ENCODE measurements at places on chromosomes 3 and 15.

DNA sequence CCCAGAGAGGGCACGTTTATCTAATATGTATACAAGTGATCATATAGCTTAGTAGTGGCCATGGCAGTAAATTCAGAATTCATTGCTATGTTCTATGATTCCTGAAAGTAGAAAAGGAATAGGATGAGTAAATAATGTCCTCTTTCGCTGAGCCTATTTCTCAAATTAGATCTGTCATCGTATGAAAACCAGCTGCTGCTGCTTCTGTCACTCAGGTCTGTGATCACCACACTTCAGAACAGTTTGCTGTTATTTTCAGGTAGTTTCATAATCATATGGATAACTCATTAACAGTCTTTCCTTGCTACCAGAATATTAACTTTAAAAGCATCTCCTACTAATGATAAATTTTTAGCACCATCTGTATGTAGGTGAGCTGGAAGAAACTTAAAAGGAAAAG is 289.1 kb upstream of the AZI2 start:
- no peak for DNase-seq

GRCh38 chr3:68764554-68764953 is 167.8 kb downstream of the TAFA4 start:
- no peak for DNase-seq

DNA sequence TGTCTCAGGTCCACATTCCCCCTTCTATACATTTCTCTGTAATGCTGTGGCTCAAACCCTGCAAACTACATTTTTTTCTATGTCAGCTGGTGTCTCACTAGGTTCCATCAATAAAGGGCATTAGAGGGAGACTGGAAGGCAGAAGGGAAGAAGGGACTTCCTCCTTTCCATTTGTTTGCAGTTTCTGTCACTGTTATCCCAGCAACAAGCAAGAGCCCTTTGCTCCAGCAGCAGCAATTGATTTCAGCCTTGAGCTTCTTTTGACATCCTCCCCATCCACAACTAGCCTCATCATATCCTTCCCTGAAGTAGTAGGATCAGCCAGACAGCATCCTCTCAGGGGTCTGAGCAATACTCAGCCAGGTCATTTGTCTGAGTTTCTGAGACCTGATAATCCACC is 5.3 kb upstream of the NCK1 start:
- DNase-seq: no peak

DNA sequence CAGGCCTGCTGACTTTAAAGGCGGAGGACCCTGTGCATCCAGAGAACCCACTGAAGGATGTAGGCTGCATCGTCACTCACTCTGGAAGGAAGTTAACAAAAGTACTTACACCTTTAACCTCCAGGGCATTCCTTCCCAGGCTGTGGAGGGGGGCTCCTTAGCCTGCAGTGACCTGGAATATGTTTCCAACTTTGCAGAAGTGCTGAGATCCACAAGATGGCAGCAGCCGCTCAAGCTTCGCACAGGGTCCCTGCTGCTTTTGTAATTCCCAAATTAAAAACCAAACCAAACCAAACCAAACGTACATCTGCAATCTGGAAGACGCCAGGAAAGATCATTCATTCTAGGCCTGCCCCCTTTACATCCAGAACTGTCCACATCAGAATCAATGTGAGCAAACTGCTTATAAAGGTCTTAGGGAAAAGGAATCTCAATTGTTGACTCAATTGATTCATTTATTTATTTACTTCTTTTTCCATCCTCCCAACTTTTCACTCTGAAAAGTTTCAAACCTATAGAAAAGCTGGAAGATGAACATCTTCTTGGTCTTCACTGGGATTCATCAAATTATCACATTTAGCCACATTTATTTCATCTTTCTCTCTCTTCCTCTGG is 70.5 kb upstream of the KLHL25 start:
- DNase-seq: peak; percentile 37

DNA sequence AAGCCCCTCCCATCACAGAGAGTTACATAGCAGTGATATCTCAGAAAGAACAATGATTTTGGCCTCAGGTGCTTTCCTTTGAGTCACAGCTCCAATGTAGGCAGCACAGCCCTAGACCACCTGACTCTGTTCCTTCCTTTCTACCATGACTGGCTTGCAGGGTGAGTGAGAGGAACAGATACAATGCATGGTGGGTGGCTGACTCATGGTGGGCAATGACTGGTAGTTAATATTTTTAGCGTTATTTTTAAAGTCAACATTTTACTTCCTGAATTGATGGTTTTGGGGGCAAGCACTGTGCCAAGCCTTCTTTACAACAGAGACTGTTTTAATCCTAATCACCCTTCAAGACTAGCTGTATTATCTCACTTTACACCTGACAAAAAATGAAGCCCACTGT is 32.8 kb upstream of the ST3GAL6 start:
- DNase-seq: no peak

DNA sequence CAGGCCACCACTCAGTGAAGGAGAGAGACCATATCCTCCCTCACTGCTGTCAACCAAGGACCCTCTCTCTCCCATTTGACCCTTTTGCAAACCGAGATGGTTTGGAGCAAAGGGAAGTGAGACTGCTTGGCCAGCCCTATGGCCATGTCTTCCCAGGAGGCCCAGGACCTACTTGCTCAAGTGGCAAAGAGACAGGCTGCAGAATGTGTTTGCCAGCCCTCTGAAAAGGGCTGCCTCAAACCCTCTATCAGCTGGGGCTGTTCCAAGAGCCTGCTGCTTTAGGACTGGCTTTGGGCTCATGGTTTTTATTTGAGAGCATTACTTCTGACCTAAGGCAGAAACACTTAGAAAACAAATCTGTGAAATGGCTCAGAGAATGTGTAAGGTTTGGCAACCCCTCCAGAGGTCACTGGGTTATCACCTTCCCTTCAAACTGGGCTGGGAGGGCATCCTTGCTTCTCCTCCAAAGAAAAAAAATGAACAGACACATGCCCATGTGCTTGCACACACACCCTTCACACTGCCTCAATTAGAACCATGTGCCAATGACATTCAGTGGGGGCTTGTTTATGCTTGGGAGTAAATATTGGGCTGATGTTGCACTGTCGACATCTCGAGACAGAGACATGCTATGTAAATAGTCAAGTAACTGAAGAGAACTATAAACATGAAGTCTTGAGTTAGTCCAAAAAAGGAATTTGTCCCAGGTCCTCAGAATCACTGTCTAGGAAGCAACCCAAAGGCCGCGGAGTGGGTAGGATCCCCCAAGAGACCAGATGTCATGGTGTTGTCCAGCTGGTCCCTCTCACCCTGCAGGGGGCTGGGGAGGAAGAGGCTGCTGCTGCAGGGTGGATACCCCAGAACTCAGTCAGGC is 49.8 kb upstream of the CTDSPL start:
- DNase-seq: no peak

GRCh38 chr3:152729906-152730305 is 105.0 kb upstream of the P2RY1 start:
- no peak for DNase-seq

- DNase-seq: peak; percentile 17
These were observed 570 bp downstream of the PCNP start for GRCh38 chr3:101574388-101575112.

DNA sequence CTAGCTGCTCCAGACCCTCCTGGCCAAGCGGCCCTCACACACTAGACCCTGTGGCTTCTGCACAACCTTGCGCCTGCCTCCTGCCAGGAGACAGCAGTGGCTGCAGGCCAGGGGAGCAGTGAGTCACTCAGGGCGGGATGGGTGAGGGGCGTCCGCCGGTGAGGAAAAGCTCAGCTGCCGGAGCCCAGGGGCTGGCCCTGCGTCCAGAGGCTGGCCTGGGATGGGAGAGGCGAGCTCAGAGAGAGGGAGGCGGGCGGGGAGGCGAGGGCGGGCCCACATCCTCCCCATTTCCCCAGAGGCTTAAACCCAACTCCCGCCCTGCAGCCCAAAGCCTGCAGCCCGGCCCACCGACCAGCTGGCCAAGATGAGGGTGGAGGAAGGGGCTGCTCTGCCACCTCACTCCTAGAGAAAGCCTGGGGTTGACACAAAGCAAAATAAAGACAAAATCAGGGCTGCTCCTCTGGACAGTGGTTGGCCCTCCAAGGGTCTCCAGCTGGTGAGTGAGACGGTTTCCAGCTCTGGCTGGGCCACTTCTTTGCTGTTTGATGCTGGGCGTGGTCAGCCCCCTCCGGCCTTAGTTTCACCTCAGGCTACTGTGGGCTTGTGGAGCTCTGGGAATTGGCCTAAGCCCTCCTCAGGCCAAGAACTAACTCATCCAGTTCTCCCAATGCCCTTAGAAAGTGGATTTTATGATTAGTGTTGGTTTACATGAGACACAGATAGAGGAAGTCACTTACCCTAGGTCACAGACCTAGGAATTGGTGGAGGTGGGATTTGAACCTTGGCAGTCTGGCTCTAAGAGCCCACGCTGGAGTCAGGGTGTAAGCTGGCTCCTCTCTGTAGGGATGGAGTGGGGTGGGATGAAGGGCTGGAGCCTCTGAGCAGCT is 50.6 kb downstream of the IQSEC1 start:
- no peak for DNase-seq

DNA sequence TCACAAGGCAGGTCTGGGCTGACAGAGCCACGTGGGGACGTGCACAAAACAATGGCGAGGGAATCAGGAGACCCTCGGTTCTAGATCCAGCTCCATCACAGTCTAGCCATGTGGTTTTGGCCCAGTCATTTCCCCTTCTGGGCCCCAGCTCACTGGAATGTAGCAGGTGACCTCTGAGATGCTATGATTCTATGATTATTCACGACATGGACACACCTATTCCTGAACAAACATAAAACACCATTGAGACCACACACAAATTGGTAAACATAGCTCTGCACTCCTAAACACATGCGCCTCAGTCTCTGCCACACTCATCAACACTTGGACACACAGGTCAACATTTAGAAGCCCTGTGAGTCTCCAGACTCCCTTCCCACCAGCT is 9.0 kb downstream of the IGDCC4 start:
- DNase-seq: no peak

DNA sequence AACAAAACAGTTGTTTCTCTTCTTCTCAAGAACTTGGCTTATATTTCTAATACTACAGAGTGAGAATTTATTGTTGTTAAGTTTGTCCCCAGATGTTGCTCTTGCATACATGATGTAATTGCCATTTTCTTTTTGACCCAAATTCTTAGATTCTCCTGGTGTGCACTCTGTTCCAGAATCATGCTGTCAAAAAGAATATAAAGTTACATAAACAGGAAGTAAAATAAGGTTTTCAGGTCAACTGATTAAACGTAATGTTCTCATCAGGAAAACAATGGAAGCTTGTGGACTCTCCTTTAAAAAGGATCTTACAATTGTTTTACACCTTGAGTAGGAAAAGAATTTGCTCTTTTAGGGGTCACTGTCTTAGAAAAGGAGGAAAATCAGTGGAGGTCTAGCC is 121.8 kb downstream of the ADAM10 start:
- no peak for DNase-seq

DNA sequence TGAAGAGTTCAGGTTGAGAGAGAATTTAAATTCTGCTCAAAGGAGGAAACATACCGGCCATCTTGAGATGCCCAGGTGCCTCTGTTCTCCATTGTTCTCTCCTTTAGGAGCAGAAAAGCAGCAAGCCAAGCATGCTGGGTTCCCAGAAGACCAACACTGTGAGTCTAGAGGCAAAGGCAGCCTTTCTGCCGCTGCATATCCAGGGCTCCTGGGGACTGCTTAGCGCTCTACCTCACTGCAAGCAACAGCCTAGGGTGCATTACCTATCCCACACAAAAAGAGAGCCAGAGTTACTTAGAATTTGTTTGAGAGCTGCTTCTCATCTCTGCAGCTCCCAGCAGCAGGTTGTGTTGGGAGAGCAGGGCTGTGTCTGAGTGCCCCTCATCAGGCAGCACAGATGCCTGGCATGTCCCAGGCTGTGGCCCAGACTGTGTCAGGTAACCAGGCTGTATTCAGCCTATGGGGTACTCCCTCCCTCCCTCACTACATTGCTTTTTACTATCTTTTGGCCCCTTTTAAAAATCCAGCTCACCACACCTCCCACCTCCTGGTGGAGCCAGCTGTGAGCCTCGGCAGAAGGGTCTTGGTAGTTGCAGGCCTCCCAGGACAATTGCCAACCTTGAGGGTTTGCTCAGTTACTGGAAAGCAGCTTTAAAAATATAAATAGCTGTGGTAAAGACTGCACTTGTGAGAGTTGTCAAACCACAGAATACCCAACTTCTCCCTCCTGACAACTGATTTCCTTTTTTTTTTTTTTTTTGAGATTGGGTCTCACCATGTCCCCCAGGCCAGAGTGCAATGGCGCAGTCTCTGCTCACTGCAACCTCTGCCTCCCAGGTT is 30.2 kb downstream of the BCL2L10 start:
- no peak for DNase-seq

- no peak for DNase-seq
These were observed 649.2 kb downstream of the TUSC7 start for GRCh38 chr3:117358717-117359314.

GRCh38 chr3:14540821-14541385 is 761 bp upstream of the GRIP2 start:
- no peak for DNase-seq

DNA sequence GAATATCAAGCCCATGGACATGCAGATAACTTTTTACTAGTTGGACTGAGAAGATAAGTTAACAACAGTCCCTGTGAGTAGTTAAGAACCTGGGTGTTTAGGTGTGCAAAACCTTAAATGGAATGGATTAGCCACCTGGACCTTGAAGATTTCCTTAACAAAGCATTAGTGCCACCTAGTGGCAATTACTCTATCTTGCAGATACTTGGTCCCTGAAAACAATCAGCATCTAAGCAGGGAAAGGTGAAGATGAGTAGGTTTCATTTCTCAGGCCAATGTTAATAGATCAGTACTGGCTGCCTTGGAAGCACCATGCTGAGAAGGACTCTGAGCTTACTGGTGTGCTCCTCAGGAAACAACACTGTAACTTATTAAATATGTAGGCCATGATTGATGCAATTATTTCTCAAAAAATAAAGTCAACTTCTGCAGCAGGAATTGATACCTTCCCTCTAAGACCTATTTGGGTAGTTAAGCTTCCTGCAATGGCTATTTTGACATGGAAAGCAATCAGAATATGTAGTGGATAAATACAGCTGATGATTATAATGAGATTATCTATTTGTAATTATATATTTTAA is 329.4 kb downstream of the TBC1D5 start:
- DNase-seq: peak; percentile 71

DNA sequence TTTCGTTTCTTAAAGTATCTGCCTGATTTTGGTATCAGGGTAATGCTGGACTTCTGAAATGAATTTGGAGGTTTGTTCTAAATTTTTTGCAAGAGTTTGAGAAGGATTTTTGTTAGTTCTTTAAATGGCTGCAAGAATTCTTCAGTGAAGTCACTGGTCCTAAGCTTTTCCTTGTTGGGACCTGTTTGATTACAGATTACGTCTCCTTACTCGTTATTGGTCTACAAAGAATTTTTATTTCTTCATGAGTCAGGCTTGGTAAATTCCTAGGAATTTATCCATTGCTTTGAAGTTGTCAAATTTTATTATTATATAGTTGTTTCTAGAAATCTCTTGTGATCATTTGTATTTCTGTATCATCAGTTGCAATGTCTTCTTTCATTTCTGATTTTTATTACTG is 196.0 kb downstream of the DPH6 start:
- no peak for DNase-seq

GRCh38 chr3:66107855-66108254 is 69.1 kb upstream of the MAGI1 start:
- DNase-seq: no peak

- no peak for DNase-seq
These were observed 252.1 kb upstream of the TMCO5A start for GRCh38 chr15:37682304-37682703.

GRCh38 chr15:60376677-60377095 is 21.1 kb downstream of the ANXA2 start:
- DNase-seq: peak; percentile 22

- DNase-seq: no peak
These were observed 18.1 kb downstream of the GHRL start for GRCh38 chr3:10274601-10275000.

- DNase-seq: no peak
These were observed 53.6 kb downstream of the PAK2 start for GRCh38 chr3:196793246-196793645.

GRCh38 chr15:96466389-96466947 is 136.0 kb downstream of the NR2F2 start:
- DNase-seq: no peak
